ENCODE measurements at places on chromosomes 2 and 18.

DNA sequence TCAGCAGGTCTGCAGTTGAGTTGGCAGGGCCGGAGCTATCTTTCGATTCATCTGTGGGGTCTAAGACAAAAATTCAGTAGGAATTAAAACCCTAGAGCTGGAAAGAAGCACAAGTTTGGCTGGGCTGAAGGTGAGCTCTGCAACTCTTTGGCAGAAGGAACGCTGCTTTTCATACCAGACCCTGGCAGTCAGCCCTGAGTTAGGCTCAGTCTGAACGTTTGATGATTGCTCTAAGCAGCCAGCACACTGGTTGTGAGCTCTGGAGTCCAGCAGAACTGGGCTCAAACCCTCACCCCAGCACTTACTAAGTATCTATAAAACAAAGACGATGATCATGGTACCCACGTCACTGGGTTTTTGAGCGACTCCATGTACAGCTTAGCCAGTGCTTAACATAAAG is 192.5 kb downstream of the TNS1 start:
- no peak for DNase-seq

DNA sequence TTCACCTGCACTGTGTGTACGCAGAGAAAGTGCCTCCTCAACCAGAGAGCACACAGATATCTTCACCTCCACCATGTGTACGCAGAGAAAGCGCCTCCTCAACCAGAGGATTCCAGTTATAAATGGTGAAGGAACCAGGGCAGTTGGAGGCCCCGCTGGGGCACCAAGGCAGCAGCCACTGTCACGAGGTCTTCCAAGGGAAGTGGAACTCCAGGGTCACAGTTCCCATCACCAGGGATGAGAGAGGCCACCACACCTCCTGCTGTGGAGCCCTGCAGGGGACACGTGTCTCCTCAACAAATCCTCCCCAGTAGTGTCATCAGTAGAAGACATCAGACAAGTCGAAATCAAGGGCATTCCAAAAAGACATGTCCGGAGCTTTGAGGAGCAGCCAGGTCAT is 28.2 kb upstream of the NFATC1 start:
- no peak for DNase-seq

GRCh38 chr2:58517881-58518280 is 276.8 kb upstream of the FANCL start:
- no peak for DNase-seq

- DNase-seq = no peak
Observed at GRCh38 chr2:59019566-59020159, 778.5 kb upstream of the FANCL start.

- no peak for DNase-seq
Observed at GRCh38 chr2:100126897-100127401, 15.4 kb downstream of the AFF3 start.

DNA sequence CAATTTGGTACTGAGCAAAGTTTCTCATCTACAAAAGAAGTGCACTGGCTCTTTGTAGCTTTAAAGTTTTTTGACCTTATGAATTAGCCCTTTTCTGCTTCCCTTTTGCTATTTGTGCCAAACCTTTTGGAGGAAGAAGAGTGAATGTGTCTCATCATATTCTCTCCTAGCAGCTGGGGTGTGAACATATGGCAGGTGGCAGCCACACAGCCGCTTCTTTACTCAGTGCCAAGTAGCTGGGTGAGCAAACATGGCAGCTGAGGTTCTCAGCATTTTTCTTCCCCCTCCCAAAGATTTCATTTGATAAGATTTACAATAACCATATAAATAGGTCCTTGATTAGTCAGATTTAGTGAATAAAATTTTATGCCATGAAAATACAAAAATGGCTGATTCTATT is 46.7 kb upstream of the STK17B start:
- DNase-seq = no peak

- peak; percentile 58 for DNase-seq
Observed at GRCh38 chr2:168136392-168136977, 110.9 kb downstream of the STK39 start.

- DNase-seq = peak; percentile 3
Observed at GRCh38 chr2:218029366-218030360, 26.9 kb upstream of the TNS1 start.

DNA sequence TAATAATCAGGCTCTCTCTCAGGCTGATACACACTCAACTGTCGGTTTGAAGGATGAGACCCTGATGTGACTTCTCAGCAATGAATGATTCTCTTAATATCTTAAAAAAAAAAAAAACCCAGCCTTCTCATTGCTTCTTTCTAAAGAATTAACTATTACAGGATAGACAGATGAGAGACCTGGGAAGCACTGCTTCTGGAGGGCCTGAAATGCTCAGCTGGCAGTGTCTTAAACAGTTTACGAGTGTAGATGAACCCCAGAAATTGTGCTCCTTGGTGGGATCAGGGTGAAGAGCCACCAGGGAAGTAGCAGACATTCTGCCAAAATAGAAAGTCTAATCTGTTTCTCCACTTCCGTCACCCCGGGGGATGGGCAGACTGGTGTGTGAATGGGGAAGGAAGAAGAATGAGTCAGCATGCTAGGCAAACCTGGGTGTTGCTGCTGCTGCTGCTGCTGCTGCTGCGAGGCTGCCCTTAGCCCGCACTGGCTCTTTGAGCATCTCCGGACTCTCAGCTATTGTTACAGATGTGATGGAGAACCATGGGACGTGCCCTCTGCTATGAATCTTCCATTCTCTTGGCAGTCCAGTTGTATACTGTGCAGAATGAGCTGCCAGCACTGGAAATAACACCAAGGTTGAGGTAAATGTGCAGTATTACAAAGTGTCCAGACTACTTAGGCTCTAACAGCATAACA is 158.4 kb downstream of the SETBP1 start:
- peak; percentile 58 for DNase-seq

GRCh38 chr2:218032336-218033171 is 29.8 kb upstream of the TNS1 start:
- peak; percentile 5 for DNase-seq

DNA sequence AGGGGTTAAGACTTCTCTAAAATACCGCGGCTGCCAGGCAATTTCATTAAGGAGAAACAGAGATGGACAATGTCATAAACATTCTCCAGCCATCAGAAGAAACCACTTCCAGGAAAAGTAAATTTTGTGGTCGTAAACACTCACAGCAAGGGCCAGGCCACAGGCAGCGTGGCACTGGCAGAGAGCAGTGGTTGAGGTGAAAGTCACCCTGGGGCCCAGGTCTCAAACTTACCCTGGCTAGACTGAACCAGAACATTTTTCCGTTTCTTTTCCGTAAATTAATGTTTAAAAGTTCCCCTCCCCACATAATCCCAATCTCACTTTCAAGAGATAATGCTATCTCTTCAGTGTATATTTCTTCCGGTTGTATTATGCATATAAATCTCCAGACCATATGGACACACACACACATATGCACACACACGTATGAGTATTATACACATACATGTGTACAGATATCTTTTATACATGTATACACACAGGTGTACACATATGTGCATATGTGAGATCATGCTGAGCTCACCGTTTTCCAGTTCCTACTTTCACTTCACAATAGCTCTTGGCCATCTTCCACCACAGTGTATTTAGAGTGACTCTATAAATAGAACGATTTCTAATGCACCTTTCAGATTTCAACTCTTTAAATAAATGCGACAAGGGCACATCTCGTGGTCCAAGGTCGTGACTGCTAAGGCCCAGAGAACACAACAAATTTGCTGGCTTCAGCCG is 90.1 kb downstream of the MALT1 start:
- no peak for DNase-seq

- no peak for DNase-seq
Observed at GRCh38 chr2:173806761-173807160, 158.4 kb downstream of the SP3 start.

- no peak for DNase-seq
Observed at GRCh38 chr2:200750323-200750910, 61.3 kb upstream of the BZW1 start.

- peak; percentile 69 for DNase-seq
Observed at GRCh38 chr2:230849633-230850357, 14.9 kb upstream of the ITM2C start.

DNA sequence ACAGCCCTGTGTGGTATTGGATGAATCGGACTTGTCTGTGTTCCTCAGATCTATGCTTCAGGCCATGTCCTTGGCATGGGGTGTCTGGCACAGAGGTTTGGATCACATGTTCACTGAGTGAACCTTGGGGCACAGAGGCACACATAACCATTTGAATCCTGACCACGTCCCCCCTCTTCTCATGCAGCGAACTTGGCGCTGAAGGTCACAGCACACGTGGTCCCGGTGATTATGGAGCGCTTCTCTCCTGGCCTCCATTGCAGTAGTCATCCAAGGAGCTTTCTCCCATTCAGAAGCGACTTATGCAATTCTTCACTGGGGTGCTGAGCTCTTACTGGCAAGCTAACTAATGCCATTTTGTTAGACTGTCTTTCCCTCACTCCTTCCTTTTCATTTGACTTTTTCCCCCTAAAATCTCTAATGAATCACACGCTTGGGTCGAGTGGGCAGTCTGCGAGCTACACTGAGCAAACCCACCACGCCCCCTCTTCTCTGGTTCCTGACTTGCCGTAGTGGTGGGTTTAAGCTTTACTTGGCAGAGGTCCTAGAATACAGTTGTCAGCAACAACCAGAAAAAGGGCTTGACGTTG is 59.4 kb downstream of the KCNG2 start:
- DNase-seq = peak; percentile 44

DNA sequence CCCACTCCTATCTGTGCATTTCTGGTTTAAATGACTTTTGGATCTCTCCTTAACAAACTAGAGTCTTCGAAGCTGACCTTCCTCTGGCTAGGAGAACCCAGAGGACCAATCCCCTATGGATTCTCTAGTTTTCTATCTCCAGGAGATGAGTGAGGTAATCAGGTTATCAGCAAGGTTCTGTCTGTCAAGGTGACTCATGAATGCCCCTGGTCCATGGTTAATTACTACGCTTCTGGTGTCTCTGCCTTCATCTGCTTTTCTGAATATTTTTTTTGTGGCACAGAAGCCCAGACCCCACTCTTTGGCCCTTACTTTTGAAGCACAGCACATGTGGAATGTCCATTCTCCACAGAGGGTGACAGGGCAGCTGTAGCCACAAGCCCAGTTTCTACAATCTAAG is 897.9 kb upstream of the KLHL29 start:
- DNase-seq = no peak

DNA sequence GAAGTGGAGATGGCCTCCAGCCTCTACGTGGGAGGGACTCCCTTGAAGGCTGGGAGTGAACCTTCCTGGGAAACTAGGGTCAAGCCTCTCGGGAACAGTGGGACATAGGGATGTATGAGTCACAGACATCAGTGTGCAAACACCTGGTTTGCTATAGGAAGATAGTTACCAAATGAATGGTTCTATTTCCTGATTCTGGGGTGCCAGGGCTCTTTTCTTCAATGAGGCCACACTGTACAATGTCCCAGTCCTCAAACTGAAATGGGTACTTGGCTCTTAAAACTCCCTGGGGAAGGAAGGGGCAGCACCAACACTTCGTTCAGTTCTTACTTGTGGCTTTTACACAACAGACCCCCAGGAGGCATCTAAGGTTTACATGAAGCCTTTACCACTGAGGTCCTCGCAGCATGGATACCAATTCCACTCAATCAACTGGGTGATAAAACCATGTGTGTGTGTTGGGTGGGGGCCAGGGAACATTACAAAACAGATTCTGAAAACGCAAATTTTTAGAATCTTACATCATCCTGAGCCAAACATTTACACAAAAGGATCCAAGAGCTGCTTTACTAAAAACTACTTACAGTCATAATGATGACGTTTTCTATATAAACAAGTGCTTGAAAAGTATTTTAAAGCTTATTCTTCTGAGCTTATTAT is 10.4 kb downstream of the ERFE start:
- peak; percentile 82 for DNase-seq

DNA sequence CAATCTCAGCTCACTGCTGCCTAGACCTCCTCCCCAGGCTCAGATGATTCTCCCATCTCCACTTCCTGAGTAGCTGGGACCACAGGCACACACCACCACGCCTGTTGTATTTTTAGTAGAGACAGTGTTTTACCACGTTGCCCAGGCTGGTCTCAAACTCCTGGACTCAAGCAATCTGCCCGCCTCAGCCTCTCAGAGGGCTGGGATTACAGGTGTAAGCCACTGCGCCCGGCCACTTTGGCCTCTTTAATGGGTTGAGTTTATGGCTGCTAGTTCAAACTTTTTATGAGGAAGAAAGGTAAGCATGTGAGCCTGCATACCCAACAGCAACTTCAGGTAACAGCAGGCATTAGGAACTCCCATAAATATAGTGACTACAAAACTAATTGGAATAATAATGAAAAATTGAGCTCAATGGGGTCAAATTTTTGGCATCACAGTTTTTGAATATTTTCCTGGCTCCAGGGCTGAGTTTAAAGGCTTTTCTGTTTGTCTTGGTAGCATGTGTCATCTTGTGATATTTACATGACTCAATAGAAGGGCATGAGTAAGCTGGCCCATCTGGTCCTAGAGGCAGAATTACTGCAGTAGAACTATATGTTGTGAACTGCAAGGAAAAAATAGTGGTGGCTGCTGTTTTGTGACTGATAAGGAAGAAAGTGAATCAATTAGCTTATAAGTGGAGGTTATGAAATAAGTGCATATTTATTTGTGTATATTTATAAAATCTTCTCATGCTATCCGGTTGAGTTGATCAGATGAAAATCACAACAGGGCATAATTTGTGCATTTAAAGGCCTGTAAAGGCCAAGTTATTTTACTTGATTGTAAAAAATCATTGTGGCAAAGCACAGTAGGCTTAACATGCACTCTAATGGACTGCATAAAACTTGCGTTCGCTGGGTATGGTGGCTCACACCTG is 24.8 kb downstream of the GALM start:
- DNase-seq = peak; percentile 91

DNA sequence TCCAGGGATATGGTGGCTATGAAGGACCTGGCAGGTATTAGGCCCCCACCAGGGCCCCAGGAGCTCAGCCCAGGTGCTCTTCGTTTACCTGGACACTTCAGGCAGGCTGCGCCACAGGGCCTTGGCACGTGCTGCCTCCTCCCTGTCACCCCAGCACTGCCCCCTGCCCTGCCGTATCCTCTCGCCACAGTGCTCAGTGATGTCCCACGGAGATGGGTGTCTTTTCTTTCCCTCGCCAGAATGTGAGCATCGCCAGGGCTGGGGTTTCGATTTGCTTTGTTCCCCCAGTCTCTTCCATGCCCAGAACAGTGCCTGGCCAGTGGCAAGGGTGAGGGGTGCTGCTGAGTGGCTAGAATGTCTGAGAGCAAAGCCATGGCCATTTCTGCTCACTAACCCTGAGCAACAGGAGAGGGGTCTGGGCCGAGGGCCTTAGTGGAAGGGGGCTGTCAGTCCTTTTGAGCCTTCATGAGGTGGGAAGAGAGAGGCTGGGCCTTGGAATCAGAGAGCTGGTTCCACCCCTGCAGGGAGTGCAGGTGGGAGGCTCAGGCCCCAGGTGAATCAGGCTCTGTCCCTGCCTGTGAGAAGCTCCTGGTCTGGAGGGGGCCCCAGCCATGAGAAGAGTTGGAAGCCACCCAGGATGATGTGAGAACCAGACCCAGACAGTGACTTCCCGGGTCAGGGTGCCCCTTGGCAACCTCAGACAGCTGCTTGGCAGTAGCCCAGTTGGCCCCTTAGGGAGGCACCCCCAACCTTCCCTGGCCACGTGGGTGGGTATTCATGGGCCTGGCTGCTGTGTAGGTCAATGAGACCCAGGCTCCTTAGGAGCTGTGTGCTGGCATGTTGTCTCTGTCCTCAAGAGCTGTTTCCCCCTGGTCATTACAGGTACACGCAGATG is 129.9 kb upstream of the HS6ST1 start:
- DNase-seq = no peak

Data from GM03348 (cell line).